Activated CD4-positive, alpha-beta T cell treated with anti-CD3 and anti-CD28 coated beads, Interleukin-2, Interleukin-6, amounts not matched to agents 100 ng/mL and 50 ng/mL, durations not matched to agents 16 hours and 8 hours (primary cell): ENCODE measurements at places on chromosomes 2 and 18.

DNA sequence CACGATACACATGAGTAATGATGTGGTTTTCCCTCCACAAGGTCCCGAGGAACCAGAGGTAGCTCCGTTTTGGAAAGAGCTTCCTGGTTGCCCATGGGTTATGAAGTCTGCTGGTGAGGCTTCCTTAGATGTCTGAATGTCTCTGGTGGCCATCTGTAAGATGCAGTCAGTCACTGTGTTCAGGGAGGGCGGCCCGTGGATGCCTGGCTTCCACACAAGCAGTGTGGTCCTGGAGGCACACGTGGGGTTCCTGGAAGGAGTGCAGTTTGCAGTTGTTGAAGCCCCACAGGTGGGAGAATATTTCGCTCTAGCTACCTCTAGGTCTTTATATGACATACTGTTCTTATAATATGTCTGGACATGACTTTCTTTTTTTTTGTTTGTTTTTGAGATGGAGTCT is 209.0 kb downstream of the FAM210A start:
- no peak for DNase-seq

DNA sequence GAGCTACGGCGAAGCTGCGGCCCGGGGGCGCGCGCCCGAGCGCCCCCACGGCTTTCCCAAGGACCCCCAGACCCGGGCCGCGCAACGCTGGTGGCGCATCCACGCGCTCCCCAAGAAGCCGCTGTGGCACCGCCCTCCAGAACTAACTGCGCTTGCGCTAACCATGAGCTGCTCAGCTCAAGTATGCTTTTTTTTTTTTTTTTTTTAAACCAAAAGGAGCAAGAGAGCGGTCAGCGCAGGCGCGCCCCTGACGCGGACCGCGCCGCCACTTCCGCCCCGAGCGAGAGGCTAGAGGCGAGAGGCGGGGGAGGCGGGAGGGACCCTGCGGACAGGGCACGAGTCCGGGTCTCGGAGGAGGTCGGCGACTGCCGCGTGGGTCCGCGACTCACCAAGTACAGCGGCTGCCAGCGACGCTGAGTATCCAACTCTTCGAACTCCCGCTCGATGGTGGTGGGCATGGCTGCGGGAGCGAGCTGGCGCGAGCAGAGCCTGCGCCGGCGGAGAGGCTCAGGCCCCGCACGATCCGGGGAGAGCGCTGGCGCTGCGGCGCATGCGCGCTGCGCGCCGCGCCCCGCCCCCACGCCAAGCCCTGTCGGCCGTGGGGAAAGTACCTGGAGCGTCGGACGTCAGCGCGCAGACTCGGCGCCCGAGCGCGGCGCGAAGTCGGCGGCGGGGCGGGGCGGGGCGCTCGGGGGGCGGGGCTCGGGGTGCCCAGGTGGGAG is at the start of gene PTPN2:
PTPN2 (minus strand) TSS at position 554 of the 722 bp plus-strand sequence; CDS start at position 458, 96 bp downstream.
- DNase-seq = peak; percentile 94

- peak; percentile 31 for DNase-seq
Measured at GRCh38 chr2:102235491-102235890, 48.7 kb downstream of the IL1RL2 start.

DNA sequence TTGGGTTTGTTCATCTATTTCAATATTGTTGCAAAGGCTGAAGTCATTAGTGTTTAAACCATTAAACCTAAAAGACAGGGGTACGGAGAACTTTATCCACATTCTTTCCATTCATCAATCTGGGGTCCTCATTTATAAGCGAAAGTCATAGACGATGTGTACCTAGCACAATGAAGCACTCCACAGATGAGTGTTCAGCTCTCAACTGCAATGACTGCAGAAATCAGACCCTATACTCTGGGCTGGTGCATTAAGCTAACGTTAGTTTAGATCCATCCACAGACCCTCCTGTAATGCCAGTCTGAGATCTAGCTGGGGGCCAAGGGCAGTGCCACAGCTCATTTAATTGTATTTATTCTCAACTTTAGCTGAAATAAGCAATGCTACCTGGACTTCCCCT is 155.2 kb downstream of the AFF3 start:
- DNase-seq = no peak

GRCh38 chr2:235669983-235670962 is 176.4 kb downstream of the AGAP1 start:
- no peak for DNase-seq

GRCh38 chr2:113098041-113098440 is 29.4 kb upstream of the IL1RN start:
- peak; percentile 34 for DNase-seq

DNA sequence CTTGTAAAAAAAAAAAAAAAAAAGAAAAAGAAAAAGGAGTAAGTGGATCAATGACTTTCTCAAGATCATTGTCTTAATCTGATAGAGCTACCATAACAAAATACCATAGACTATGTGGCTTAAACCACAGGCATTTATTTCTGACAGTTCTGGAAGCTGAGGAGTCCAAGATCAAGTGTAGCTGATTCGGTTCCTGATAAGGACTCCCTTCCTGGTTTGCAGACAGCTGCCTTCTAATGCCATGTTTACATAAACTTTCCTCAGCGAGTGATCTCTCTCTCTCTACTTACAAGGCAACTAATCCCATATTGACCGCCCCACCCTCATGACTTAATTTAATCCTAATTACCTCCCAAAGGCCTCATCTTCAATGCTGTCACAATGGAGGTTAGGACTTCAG is 36.5 kb upstream of the SIX2 start:
- no peak for DNase-seq

DNA sequence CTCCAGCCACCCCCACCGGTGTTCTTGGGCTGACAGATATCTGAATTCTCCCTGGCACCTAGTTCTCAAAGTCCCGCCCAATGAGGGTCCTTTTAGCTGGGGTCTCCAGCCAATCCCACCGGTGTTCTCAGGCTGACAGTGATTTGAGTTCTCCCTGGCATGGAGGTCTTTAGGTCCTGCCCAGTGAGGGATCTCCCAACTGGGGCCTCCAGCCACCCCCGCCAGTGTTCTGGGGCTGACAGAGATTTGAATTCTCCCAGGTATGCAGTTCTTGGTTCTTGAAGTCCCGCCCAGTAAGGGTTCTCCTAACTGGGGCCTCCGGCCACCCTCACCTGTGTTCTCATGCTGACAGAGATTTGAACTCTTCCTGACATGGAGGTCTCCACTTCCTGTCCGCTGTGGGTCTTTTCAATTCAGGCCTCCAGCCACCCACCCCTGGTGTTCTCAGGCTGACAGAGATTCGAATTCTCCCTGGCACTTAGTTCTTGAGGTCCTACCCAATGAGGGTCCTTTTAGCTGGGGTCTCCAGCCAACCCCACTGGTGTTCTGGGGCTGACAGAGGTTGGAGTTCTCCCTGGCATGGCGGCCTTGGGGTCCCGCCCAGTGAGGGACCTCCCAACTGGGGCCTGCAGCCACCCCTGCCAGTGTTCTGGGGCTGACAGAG is 154.6 kb downstream of the ANKRD36 start:
- DNase-seq = peak; percentile 5

DNA sequence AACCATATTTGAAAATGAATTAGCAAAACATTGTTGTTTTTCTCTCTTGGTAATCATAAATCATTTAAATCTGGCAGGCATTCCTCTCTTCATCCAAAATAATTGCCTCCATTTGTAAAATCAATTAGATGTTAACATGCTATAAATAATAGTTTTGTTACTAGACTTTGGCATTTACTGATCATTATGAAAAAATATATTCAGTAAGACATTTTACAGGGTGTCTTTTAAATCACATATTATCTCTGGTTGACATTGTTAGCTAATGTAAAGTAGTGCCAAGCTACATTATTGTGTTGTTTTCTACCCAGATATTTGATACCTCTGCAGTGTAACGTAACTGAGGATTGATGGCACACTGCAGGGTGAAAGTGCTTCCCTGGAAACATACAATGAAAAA is 31.8 kb upstream of the DLX1 start:
- no peak for DNase-seq

GRCh38 chr2:201600906-201601305 is 42.4 kb downstream of the TMEM237 start:
- DNase-seq = no peak

- no peak for DNase-seq
Measured at GRCh38 chr2:237566401-237567235, at the start of gene PRLH. Gene PRLH (plus strand): TSS chr2:237566574. CDS start chr2:237566574, 0 bp downstream.

- peak; percentile 43 for DNase-seq
Measured at GRCh38 chr2:230762317-230762896, 49.8 kb downstream of the CAB39 start.

- DNase-seq = peak; percentile 62
Measured at GRCh38 chr2:111634050-111634794, 249.8 kb downstream of the ANAPC1 start.

DNA sequence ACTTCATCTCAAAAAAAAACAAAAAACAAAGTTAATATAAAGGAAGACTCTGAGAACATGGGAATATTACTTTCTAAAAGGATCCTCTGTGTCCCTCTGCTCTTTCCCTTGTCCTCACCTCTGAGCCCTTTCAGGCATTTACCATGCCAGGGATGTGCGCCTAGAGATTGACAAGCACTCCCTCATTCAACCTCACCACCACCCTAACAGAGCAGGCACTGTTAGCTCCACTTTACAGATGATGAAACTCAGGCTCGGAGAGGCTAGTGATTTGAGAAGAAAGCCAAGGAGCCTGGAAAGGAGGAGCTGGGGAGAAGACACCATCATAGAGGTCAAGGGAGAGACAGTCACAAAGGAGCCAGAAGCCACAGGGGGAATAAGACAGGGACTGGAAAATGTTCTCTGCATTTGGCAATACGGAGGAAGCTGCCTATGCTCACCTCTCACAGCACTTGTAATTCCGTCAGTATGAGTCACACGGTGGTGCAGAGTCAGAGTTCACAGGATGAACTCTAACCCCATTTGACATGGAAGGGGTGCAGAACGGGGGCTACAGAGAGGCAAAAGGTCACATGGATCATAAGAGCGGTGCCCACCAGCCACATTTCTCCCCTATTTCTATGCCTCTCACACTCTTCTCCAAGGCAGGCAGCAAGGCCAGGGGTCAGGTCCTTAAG is 101.8 kb upstream of the NFU1 start:
- no peak for DNase-seq

GRCh38 chr18:11047156-11047555 is 102.2 kb downstream of the PIEZO2 start:
- no peak for DNase-seq

DNA sequence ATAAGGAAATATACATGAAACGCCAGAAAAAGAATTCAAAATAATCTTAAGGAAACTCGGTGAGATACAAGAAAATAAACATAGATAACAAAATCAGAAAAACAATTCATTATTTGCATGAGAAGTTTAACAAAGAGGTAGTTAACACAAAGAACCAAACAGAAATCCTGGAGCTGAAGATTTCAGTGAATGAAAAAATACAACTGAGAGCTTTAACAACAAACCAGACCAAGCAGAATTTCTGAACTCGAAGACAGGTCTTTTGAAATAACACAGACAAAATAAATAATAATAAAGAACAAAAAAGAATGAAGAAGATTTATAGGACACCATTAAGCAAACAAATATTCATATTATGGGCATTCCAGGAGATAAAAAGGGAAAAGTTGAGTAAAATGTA is 204.7 kb downstream of the ATAD2B start:
- DNase-seq = no peak

DNA sequence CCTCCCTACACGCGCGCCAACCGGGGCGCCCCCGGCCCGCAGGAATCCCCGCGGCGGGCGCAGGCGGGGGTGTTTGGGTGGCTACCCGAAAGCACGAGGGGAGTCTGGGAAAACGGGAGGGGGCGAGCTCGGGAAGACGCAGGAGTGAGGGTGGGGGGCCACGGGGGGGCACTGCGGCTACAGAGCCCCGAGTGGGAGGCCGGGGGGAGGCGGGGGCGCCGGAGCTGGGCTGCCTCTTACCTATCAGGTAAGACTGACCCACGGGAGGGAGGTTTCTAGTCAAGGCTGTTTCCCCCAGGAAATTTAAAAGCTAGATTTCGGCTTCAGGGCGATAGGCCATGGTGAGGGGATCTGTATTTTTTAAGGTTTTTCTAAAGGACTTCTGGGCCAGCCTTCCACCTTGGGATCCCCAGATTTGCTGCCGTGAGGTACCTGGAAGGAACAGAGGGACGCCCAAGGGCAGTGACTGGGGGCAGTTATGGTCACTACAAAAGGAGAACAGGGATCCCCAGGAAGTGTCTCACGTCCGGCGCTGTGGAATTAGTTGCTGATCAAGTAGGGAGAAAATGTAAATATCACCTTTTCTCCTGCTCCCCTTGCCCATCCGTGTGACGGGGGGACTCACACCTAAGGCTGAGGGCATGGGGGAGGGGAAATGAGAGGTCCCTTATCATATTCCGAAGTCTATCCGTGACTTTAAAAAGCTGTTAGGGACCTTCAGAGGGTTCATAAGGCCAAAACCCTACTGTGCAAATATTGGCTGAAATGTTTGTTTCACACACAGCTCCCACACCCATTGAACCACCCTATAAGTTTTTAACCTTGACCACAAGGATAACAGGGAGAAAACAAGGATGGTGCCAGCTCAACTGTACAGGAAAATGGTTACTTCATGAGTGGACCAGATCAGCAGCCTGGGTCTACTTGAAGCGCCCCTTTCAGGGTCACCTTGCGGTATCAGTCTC is 638 bp upstream of the IRS1 start:
- no peak for DNase-seq

DNA sequence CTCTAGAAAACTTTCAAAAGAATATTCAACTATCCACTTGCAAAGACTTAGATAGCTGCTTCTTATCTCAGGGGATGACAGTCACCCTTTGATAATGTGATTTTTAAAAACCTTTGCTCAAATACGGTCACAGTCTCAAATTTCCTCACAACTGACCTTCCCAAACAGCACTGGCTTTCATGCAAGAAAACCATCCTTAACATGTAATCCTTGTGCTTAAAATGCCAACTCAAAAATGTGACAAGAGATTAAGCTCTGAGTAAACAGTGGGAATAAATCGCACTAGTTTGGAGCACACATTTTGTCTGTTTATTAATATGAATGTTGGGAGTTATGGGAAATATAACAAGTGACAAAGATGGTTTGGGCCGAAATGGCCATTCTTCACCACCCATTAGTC is 87.5 kb upstream of the CCBE1 start:
- DNase-seq = no peak

GRCh38 chr2:152396051-152396511 is 61.1 kb downstream of the FMNL2 start:
- DNase-seq = no peak

DNA sequence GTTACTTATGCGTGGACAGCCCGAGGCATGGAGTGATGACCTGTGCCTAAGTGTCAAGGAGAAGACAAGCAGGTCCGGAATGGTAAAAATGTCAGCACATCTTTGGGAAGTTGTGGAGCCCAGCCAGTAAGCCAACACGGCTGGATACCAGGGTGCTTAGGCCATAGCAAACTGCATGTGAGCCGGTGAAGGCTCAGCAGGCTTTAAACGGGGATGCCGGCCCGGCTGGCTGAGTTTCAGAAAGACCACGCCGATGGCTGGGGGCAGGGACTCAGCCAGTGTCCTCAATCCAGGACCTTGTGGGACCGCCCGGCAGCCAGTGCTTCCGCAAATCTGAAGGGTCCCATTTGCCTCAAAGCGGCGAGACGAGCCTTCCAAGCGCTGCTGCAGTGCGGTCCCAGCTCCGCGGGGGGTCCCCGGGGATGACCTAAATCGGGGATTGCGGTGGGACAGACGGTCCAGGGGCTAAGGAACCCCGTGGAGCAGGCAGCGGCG is 946 bp upstream of the AGAP1 start:
- no peak for DNase-seq

- no peak for DNase-seq
Measured at GRCh38 chr18:79639072-79639829, 40.4 kb upstream of the CTDP1 start.

- no peak for DNase-seq
Measured at GRCh38 chr2:232886176-232886575, 16.1 kb downstream of the SNORC start.

- no peak for DNase-seq
Measured at GRCh38 chr2:164642268-164642667, 21.0 kb upstream of the GRB14 start.
